ENCODE measurements at places on chromosomes 7 and 10. TPM values are rescaled to one million over a fixed set of nuclear protein-coding genes. Genes with fewer than 3 reads are reported as not detected.
A peak's percentile ranks its signal among the peaks of the same experiment; 100 is the strongest.

GRCh38 chr7:37394158-37394557 lies 54.5 kb downstream of the ELMO1 start:
- no peak overlapping the region for H3K4me3 ChIP-seq
- H3K27ac ChIP-seq: peak overlapping the region; percentile 13
- DNase-seq: no peak
- H3K36me3 ChIP-seq: no peaks in the 10 kb centered on the region
- H3K4me1 ChIP-seq: peaks cover 42% of the 10 kb centered on the region
- no peaks in the 10 kb centered on the region for H3K27me3 ChIP-seq

GRCh38 chr10:71112138-71112785 lies 100.1 kb upstream of the UNC5B start:
- H3K27me3 ChIP-seq: peaks cover 50% of the 10 kb centered on the region
- H3K4me1 ChIP-seq: no peaks in the 10 kb centered on the region
- no peak for DNase-seq
- no peak overlapping the region for H3K27ac ChIP-seq
- H3K4me3 ChIP-seq: no peak overlapping the region
- H3K36me3 ChIP-seq: peaks cover 35% of the 10 kb centered on the region

GRCh38 chr10:21184216-21184615 lies 287.1 kb upstream of the NEBL start:
- peaks cover 8% of the 10 kb centered on the region for H3K27me3 ChIP-seq
- H3K36me3 ChIP-seq: no peaks in the 10 kb centered on the region
- H3K4me3 ChIP-seq: no peak overlapping the region

GRCh38 chr10:118957443-118957825 lies 72.1 kb upstream of the NANOS1 start:
- H3K4me3 ChIP-seq: no peak overlapping the region
- no peaks in the 10 kb centered on the region for H3K4me1 ChIP-seq
- H3K36me3 ChIP-seq: no peaks in the 10 kb centered on the region
- DNase-seq: no peak
- peaks cover 8% of the 10 kb centered on the region for H3K27me3 ChIP-seq

DNA sequence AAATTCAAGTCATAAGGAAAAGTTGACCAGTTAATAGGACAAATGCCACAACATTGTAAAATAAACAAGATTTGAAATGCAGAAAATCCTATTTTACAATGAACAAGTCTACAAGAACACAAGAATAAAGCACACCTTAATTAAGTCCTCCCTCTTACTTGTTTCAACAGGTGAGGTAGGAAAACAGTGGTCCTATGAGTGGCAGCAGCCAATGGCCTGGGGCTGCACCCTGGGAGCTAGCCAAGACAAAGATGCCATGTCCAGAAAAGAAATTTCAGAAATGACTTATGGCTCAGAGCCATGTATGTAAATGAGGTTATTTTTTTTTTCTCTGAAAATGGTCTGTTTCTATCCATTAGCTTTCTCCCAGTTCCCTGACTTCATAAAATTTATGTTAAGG lies 14.3 kb downstream of the KLLN start:
- peaks cover 5% of the 10 kb centered on the region for H3K4me1 ChIP-seq
- no peak for DNase-seq
- no peak overlapping the region for H3K4me3 ChIP-seq
- no peaks in the 10 kb centered on the region for H3K36me3 ChIP-seq
- no peaks in the 10 kb centered on the region for H3K27me3 ChIP-seq

- no peaks in the 10 kb centered on the region for H3K4me1 ChIP-seq
- H3K4me3 ChIP-seq: no peak overlapping the region
These were observed 229.6 kb downstream of the NSUN6 start for GRCh38 chr10:18421726-18422293.

GRCh38 chr7:139908792-139909191 lies 79.7 kb downstream of the TBXAS1 start:
- peak overlapping the region; percentile 31 for H3K4me3 ChIP-seq
- no peaks in the 10 kb centered on the region for H3K27me3 ChIP-seq
- H3K27ac ChIP-seq: peak overlapping the region; percentile 86
- peaks cover 28% of the 10 kb centered on the region for H3K4me1 ChIP-seq
- no peak for DNase-seq

DNA sequence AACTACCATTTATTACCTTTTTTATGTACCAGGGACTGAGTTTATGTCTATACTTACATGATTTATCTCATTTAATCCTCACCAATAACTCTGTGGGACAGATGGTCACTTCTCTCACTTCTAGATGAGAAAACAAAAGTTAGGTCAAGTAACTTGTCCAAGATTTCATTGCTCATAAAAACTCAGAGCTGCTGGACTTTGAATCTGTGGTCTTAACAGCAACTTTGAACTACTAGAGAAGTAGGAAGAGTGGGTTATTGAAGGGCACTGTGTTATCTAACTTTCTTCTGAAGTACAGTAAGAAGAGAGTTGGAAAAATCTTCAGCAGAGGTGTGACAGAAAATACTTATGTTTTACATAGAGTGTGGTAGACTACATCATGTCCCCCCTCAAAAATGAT lies 214.2 kb upstream of the BMPER start:
- no peaks in the 10 kb centered on the region for H3K27me3 ChIP-seq
- H3K36me3 ChIP-seq: peaks cover 9% of the 10 kb centered on the region
- peaks cover 9% of the 10 kb centered on the region for H3K4me1 ChIP-seq
- H3K4me3 ChIP-seq: no peak overlapping the region
- H3K27ac ChIP-seq: no peak overlapping the region

DNA sequence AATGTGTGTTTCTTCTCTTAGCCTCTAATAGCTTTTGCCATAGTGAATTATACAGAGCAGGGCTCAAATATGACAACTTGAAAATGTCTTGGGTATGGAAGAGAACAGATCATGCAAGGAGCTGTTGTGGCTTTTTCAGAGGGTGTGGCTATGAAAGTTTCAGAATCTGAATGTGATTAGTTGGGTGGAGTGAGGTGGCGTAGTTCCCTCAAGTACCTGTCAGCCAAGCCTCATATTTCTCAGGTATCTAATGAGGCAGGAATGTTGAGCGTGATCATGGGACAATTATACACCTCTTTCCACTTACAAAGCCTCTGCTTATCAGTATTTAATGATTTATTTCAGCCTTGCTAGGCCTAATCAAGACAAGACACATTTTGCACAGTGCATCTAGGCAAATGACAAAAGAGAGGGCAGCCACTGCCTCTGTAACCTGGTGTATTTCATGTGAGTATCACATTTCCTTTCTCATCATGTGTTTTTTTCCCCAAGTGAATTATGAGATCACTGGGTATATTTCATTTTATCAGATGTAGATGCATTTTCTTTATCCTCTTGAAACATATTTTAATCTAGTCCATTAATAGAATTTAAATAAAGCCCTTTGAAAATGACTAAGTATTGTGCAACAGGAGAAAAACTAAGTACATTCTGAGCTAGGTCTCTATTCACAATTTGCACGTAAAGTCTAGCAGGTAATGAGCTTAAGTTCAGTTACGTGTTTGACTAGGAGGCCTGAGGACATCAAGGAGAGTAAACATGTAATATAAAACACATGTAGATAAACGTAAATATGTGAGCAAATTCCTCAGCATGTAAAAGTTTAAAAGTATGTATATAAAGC lies 644.4 kb upstream of the IGFBP3 start:
- H3K27me3 ChIP-seq: no peaks in the 10 kb centered on the region
- H3K4me3 ChIP-seq: no peak overlapping the region
- no peaks in the 10 kb centered on the region for H3K36me3 ChIP-seq
- H3K4me1 ChIP-seq: no peaks in the 10 kb centered on the region
- no peak for DNase-seq
- no peak overlapping the region for H3K27ac ChIP-seq

GRCh38 chr10:5143137-5143536 lies 41.8 kb downstream of the AKR1C8 start:
- no peak for DNase-seq
- no peak overlapping the region for H3K4me3 ChIP-seq
- H3K27ac ChIP-seq: no peak overlapping the region
- peaks cover 2% of the 10 kb centered on the region for H3K4me1 ChIP-seq
- no peaks in the 10 kb centered on the region for H3K36me3 ChIP-seq
- no peaks in the 10 kb centered on the region for H3K27me3 ChIP-seq

GRCh38 chr7:132755538-132756483 lies 179.5 kb upstream of the PLXNA4 start:
- no peak overlapping the region for H3K4me3 ChIP-seq
- no peaks in the 10 kb centered on the region for H3K27me3 ChIP-seq
- no peak for DNase-seq
- H3K4me1 ChIP-seq: peaks cover 7% of the 10 kb centered on the region
- H3K27ac ChIP-seq: no peak overlapping the region

DNA sequence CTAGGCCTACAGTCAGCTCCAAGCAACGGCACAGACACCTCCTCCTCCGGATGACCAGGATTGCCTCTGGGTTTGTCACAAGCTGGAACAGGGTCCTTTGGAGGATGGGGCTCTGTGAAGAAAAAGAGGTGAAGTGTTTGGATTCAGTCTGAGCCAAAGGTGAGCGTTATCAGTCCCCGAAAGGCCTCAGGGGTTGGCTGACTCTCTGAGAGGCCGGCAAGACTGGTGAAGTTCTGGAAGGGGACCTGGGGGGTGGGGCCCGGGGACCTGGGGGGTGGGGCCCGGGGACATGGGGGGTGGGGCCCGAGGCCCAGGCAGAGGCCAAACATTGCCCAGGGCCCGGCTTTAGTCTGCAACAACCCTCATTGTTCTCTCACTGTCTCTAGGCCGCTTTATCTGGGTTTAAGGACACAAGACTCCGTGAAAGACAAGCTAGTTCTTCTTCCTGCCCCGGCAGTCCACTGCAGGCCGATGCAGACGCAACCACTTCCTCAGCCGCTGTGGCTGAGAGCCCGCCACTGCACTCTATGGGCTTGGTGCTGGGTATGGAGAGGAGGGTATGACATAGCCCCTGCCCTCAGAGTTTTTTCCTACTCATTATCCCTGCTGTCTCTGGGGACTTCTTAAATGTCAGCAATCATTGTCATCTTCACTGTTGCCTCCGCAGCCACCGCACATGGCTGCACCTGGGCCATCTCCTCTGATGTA lies 27.4 kb upstream of the PSAP start:
- no peaks in the 10 kb centered on the region for H3K4me1 ChIP-seq
- no peak overlapping the region for H3K27ac ChIP-seq
- DNase-seq: no peak
- H3K27me3 ChIP-seq: no peaks in the 10 kb centered on the region
- H3K36me3 ChIP-seq: no peaks in the 10 kb centered on the region

DNA sequence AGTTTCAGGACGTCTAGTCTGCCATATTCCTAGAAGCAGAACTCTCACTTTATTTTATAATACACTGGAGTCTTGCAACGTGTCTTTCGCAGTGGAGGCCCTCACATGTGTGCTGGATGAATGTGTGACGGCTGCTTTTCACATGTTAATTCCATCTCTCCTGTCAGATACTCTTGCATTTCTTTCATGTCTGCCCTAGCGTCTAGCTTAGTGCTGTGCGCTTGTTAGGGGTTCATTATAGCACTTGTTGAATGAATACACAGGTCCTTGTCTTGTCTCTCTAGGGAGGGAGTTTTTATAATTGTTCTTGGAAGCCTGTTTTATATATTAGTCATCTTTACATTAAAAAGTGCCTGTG lies 94.4 kb downstream of the MAP3K8 start:
- H3K36me3 ChIP-seq: no peaks in the 10 kb centered on the region
- H3K4me3 ChIP-seq: peak overlapping the region; percentile 73
- no peaks in the 10 kb centered on the region for H3K27me3 ChIP-seq
- peaks cover 78% of the 10 kb centered on the region for H3K4me1 ChIP-seq

DNA sequence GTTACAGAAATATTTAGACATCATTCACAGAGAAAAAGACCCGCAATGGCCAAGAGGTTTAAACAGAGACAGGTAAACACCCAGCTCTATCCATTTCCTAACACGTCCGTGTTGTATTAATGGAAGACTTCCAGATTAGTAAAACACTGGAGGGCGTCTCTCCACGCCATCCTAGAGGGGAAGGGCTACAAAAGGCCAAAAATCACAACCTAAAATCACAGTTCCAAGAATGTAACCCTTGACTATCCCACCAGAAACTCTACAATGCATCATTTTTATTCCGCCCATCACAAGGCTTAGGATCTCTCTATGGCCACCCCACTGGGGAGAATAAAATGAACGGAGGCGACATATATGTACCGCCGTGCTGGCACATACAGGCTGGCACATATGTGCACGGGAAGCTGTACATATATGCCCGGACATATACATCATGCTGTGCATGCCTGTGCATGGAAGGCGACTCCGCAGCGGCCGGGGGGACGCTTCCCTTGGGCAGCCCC lies 734 bp downstream of the PCLO start:
- H3K27me3 ChIP-seq: no peaks in the 10 kb centered on the region
- H3K4me1 ChIP-seq: no peaks in the 10 kb centered on the region
- no peak for DNase-seq
- no peaks in the 10 kb centered on the region for H3K36me3 ChIP-seq
- H3K27ac ChIP-seq: no peak overlapping the region
- H3K4me3 ChIP-seq: no peak overlapping the region

GRCh38 chr10:12707461-12708185 lies 293.9 kb downstream of the CCDC3 start:
- H3K27me3 ChIP-seq: no peaks in the 10 kb centered on the region
- H3K4me3 ChIP-seq: peak overlapping the region; percentile 21
- no peaks in the 10 kb centered on the region for H3K36me3 ChIP-seq
- peaks cover 55% of the 10 kb centered on the region for H3K4me1 ChIP-seq

DNA sequence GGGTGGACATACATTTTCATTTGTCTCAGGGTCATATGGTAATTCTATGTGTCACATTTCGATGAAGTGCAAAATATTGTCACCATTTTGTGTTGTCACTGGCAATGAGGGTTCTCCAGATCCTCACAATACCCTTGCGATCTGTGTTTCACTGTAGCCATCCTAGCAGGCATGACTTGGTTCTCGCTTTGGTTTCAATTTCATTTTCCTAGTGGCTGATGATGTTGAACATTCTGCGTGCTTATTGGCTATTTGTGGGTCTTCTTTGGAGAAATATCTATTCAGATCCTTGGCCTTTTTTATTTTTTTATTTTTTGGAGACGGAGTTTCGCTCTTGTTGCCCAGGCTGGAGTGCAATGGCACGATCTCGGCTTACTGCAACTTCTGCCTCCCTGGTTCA lies 24.8 kb upstream of the MNX1 start:
- no peak overlapping the region for H3K27ac ChIP-seq
- H3K4me1 ChIP-seq: no peaks in the 10 kb centered on the region
- no peaks in the 10 kb centered on the region for H3K36me3 ChIP-seq
- no peak overlapping the region for H3K4me3 ChIP-seq
- H3K27me3 ChIP-seq: peaks cover 25% of the 10 kb centered on the region
- DNase-seq: no peak

DNA sequence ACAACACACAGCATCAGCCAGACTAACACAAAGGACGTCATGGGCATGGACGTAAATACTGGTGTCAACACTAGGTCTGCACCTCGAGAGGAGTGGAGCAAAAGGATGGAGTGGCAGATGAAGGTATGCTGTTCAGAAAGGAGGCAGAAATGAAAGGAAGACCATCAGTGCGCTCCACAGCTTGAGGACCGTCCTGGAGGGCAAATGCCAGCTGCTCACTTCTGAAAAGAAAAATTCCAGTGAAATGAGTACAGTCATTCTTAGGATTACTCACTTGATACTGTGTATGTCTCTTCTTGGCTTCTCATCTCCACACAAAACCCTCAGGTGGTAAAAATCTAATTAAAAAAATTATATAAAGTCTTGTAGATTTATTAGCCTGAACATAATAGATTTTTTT lies 44.8 kb downstream of the EGFR start:
- H3K36me3 ChIP-seq: no peaks in the 10 kb centered on the region
- no peaks in the 10 kb centered on the region for H3K4me1 ChIP-seq
- H3K27ac ChIP-seq: no peak overlapping the region
- H3K27me3 ChIP-seq: peaks cover 24% of the 10 kb centered on the region
- no peak overlapping the region for H3K4me3 ChIP-seq
- DNase-seq: no peak

GRCh38 chr10:72295330-72295910 lies 21.7 kb downstream of the DDIT4 start:
- peaks cover 55% of the 10 kb centered on the region for H3K4me1 ChIP-seq
- DNase-seq: no peak
- H3K27ac ChIP-seq: peak overlapping the region; percentile 99

SH2D4B gene
- total RNA-seq: 0.40 TPM

OR2A7 gene
- not detected for total RNA-seq

HKDC1 gene
- not detected for total RNA-seq

HTRA1 gene
- total RNA-seq: not detected

ZNF853 gene
- total RNA-seq: 0.56 TPM

LBX1 gene
- not detected for total RNA-seq

MACROH2A2 gene
- total RNA-seq: 0.43 TPM

SLC26A4 gene
- total RNA-seq: 1.1 TPM

Measured in natural killer cell treated with Interleukin-12 subunit alpha and Interleukin-12 subunit beta and Interleukin-15 and Interleukin-18, amount 100 ng/mL, for 72 hours (primary cell).